ENCODE measurements at places on chromosomes 6 and 20. TPM values are rescaled to one million over a fixed set of nuclear protein-coding genes. Genes with fewer than 3 reads are reported as not detected.

Gene GGTLC1
- total RNA-seq: not detected

- DNase-seq: no peak
- no peaks in the 10 kb centered on the region for H3K4me1 ChIP-seq
- no peaks in the 10 kb centered on the region for H3K36me3 ChIP-seq
These were observed 21.9 kb downstream of the BCAS1 start for GRCh38 chr20:54048481-54048880.

Gene ME1
- not detected for total RNA-seq

GRCh38 chr6:140977403-140977802, 1155.3 kb upstream of the GJE1 start:
- no peak for DNase-seq
- no peak overlapping the region for H3K27ac ChIP-seq
- H3K4me1 ChIP-seq: no peaks in the 10 kb centered on the region
- H3K27me3 ChIP-seq: no peaks in the 10 kb centered on the region
- H3K4me3 ChIP-seq: no peak overlapping the region
- no peaks in the 10 kb centered on the region for H3K36me3 ChIP-seq

Gene CRIP3
- total RNA-seq: 6.3 TPM

Gene PREP
- 32.2 TPM for total RNA-seq

Gene SRF
- total RNA-seq: 25.5 TPM

DNA sequence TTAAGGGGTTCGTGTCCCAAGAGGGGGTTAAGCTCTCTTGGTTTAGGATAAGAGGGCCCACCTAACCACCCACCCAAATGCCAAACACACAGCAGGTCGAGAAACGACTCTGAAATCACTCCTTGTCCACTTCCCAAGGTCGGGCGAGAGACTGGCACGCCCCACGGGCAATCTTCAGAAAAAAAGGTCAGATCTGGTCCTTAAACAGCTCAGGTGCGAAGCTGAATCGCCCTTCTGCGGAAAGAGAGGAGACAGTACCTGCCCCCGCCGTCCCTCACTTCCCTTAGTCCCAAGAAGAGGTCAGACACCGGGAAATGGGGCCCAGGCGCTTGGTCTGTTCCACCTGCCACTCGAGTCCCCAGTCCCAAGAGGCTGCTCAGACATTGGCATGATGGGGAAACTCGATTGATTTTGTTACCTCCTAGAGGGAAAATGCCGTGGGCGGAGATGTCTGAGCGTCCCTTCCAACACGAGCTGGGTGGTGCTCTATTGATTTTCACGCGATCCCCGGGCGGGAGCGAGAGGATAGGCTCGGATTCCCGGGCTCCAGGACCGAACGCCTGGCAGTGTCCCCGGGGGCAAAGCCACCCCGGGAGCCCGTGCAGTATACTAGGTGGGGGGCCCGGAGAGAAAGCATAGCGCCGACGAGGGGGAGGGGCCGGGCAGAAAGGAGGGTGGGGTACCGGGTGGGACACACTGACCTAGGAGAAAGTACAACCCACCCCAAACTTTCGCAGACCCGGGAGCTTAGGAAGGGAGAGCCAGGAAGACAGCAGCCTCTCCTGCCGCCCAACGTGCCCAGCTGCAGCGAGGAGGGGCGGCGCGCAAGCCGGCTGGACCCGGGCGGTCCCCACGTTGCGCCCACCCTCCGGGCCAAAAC, 1.1 kb upstream of the SAMD5 start:
- DNase-seq: no peak
- H3K4me1 ChIP-seq: peaks cover 37% of the 10 kb centered on the region
- no peak overlapping the region for H3K27ac ChIP-seq

DNA sequence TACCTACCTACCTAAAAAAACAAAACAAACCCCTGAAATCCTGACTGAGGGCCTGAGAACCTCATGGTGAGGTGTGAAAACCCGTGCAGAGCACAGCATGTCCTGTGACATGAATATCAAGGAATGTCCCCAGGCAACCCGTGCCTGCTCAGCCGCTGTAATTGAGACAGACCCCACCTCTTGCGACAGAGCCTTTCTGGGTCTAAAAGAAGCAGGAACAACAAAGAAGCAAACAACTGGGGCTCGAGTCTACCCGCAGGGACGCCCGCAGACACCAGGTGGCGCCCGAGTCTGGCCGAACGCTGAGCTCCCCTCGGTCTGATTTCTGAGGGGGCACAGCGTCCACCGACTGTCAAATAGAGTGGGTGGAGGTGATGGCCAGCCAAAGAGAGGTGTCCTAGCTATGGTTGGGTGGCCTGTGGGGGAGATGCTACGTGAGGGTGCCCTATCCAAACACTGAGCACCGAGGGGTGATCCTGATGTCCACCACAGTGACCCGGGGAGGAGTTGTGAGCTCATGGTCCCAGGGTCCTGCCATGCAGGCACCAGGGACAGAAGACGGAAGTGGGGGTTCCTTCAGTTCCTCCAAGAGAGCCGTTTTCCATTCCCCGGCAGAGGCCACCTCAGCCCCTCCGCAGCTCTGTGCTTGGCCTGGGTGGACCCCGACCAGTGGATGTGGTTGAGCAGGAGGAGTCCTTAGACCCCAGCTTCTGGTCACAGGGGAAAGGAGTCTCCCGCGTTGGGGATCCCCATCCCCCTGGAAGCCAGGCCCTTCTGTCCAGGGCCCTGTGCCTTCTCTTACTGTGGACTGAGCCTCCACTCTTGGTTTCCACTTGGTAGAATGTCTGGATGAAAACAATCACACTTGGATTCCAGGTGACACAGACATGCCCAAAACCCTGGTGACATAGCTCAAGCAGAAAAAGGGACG, 268.2 kb downstream of the CDC5L start:
- no peak overlapping the region for H3K4me3 ChIP-seq
- peaks cover 24% of the 10 kb centered on the region for H3K27me3 ChIP-seq
- peaks cover 14% of the 10 kb centered on the region for H3K4me1 ChIP-seq

GRCh38 chr6:15290962-15291704, 45.3 kb downstream of the JARID2 start:
- no peaks in the 10 kb centered on the region for H3K36me3 ChIP-seq
- no peak overlapping the region for H3K4me3 ChIP-seq
- peaks cover 38% of the 10 kb centered on the region for H3K4me1 ChIP-seq
- H3K27me3 ChIP-seq: no peaks in the 10 kb centered on the region

DNA sequence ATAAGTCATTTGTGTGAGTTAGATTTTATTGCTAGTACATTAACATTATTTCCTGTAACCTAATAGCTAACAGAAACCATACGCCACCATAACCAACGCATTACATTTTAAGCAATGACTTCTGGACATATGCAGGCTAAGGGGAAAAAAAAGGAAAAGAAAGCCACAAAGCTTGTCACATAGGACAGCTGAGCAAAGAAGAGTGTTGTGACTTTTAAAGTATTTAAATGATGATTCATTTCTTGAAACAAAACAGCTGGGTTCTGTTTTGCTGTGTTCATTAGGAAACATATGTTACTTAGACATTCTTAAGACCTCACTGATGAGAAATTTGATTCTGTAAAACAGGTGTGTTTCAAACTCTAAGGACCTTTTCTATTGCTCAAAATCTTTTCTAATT, 171.4 kb downstream of the COL9A1 start:
- H3K4me3 ChIP-seq: no peak overlapping the region
- DNase-seq: no peak
- no peaks in the 10 kb centered on the region for H3K27me3 ChIP-seq
- no peaks in the 10 kb centered on the region for H3K36me3 ChIP-seq

Gene HDAC2
- 99.6 TPM for total RNA-seq

DNA sequence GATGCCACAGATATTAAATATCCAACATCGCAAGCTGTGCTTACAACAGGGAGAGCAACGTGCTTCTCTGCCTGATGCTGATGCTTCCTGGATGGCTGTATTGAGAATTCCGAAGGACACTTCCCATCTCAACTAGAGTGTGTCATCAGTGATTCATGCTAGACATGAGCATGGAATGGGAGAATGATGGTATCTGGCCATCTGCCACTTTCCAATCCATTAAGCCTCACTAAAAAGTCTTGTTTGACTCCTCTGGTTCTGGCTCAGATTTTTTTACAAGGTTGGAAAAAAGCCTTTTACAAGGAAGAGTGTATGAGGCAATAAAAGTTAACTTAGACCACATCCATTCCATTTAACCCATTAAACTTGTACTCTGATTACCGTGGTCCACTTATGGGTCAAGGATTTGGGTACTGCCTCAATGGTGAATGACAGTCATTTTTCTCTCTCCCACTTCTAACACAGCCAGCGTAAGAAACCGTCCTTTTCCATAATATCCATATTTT, 265.3 kb downstream of the UST start:
- peaks cover 20% of the 10 kb centered on the region for H3K27me3 ChIP-seq
- no peak overlapping the region for H3K4me3 ChIP-seq
- H3K36me3 ChIP-seq: no peaks in the 10 kb centered on the region
- no peak overlapping the region for H3K27ac ChIP-seq

Gene TDRD6
- not detected for total RNA-seq

Gene BHLHE23
- total RNA-seq: not detected

DNA sequence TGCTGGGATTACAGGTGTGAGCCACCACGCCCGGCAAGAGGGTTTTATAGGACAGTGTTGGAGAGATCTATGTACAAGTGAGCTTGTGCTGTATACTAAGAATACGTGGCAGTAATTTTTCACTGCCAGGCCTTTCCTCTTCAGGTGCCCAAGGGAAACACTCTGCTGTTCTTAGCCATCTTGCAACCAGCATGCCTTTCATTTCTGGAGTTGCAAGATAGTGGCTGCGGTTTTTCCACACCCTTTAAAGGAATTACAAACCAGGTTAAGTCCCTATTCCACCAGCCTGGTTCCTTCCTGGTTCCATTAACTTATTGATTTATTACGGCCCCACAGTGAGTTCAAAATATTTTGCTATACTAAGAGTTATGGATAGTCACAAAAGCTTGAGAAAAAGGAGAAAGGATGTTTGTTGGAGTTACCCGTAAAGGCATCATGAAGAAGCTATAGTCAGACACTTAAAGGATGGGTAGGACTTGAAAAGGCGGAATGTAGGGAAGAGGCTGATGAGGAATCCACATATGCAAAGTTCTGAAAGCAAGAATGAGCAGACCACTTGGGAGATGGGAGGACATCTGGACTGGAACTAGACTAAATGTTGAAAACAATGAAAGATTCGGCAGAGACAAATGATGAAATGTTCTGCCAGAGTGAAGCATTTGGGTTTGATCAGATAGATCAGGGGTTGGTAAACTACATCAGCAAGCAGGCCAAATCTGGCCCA, 61.4 kb upstream of the ASIP start:
- H3K4me1 ChIP-seq: peaks cover 18% of the 10 kb centered on the region
- H3K4me3 ChIP-seq: no peak overlapping the region
- no peaks in the 10 kb centered on the region for H3K36me3 ChIP-seq
- peaks cover 29% of the 10 kb centered on the region for H3K27me3 ChIP-seq

All from HepG2 (cell line).